ENCODE measurements at places on chromosomes 5 and 9.

DNA sequence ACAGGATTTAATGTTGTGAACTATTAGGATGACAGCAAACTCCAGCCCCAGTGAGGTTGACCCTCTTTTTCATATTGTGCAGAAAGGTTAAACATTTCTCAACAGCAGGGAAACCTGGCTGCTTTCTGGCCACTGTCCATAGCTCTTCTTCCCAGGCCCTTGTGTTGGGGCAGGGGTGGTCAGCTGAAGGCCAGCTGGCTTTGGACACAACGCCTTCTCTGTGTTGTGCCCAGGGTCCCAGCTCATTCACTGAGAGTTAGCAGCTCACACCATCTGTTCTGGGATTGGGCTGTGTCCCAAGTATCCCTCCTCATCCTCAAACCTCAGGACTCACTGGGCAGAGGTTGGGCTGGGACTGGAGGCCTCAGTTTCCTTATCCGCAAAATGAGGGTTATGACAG is 1.3 kb downstream of the FGD3 start:
- no peak for DNase-seq

- no peak for DNase-seq
Measured at GRCh38 chr5:142202282-142202681, 93.7 kb downstream of the NDFIP1 start.

DNA sequence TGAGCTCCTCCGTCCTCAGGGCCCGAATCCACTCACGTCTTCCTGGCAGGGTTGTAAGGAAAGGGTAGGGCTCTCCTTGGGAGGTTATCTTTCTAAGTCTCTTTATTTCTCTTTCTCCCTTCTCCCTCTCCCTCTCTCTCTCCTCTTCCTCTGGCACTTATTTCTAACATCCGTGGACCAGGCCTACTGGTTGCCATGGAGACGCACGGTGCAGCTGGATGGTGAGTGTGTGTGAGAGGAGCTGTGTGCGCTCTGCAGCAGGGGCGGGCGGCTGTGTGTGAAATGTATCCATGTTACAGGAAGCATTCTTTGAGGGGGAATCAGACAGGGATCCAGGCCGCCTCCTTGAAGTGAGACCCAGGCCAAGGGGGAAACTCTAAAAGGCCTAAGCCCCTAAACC is 32.2 kb downstream of the PCDH1 start:
- DNase-seq, result no peak

GRCh38 chr5:103232393-103232999 is 26.1 kb upstream of the MACIR start:
- no peak for DNase-seq

DNA sequence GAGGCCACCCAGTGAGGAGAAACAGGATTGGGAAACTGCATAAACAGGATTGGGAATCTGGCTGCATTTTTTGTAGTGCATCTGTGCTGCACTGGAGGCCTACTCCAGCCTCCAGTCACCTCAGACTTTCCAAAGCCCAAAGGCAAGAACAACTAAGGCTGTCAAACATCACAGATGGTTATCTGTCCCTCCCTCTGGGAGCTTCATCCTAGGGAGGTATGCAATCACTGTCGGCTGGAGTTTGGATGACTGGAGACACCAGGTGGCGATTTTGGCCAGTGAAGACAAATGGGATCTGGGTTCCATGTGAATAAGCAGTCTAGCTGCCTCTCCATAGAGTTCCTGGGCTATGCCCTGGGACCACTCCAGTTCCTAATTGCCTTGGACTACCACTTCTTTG is 9.3 kb upstream of the SPINK13 start:
- DNase-seq, result no peak

DNA sequence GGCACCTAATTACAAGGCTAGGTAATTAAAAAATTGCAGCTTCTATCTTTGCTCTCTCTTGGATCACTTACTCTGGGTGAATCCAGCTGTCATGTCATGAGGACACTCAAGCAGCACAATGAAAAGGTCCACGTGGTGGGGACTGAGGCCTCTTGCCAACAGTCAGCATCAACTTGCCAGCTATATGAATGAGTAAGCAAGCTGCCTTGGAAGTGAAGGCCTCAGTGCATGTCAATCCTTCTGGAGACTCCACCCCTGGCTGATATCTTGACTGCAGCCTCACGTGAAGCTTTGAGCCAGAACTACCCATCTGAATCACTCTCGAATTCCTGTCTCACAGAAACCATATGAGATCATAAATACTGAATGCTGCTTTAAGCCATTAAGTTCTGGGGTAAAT is 140.5 kb downstream of the SNX18 start:
- DNase-seq, result no peak

Measured in stimulated activated CD8-positive, alpha-beta memory T cell treated with anti-CD3 and anti-CD28 coated beads, Interleukin-7, amount 100 ng/mL, for 24 hours (primary cell).